ENCODE measurements at places on chromosomes 2 and 18. TPM values are rescaled to one million over a fixed set of nuclear protein-coding genes. Genes with fewer than 3 reads are reported as not detected.

The PIEZO2 gene
- total RNA-seq, result 6.6 TPM

The SLC23A3 gene
- 1.8 TPM for total RNA-seq

The VWC2L gene
- total RNA-seq, result not detected

The GKN2 gene
- total RNA-seq, result not detected

The ARHGAP28 gene
- total RNA-seq, result 27.2 TPM

The RNPEPL1 gene
- total RNA-seq, result 10.3 TPM
